D341Med (cell line): ENCODE measurements at places on chromosomes 3 and 15.

GRCh38 chr3:28239108-28239507 lies 2.3 kb upstream of the CMC1 start:
- DNase-seq, result no peak

- no peak for DNase-seq
Measured at GRCh38 chr3:63644212-63644797, 8.2 kb upstream of the SNTN start.

GRCh38 chr3:125240496-125240895 lies 27.9 kb upstream of the SLC12A8 start:
- no peak for DNase-seq

GRCh38 chr3:188947401-188948280 lies 224.1 kb upstream of the TPRG1 start:
- DNase-seq, result peak; percentile 89
